Hippocampal formation (tissue), 2 donors: ENCODE measurements at places on chromosomes 1 and 21.

DNA sequence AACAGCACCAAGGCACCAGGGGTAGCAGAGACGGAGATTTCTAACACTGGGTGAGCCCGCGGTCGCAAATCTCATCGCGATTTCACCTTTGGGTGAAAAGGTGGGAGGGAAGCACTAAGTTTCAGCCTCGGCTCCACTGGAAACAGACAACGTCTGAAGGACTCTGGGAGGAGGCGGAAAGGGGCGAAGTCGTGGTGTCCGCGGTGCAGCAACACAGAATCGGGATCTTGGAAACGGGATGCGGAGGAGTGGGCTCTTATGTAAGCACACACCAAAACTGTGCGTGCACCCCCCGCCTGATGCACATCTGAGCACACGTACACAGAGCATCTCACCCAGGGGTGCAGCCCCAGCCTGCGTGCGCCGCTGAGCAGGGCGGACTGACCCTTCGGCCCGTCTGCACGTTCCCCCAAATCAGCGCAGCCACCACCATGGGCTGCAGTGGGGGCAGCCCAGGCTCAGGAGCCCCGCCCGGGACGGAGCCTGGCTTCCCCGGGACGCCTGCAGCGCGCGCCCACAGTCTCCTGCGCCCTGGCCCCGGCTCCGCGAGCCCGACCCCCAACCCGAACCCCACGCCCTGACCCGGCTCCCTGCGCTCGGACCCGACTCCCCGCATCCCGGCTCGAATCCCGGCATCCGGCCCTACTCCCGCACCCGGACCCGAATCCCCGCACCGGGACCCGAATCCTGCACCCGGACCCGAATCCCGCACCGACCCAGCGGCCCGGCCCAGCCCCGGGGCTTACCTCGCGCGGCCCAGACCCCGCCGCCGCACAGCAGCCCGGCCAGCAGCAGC is 670 bp downstream of the CLSTN1 start:
- DNase-seq: no peak

DNA sequence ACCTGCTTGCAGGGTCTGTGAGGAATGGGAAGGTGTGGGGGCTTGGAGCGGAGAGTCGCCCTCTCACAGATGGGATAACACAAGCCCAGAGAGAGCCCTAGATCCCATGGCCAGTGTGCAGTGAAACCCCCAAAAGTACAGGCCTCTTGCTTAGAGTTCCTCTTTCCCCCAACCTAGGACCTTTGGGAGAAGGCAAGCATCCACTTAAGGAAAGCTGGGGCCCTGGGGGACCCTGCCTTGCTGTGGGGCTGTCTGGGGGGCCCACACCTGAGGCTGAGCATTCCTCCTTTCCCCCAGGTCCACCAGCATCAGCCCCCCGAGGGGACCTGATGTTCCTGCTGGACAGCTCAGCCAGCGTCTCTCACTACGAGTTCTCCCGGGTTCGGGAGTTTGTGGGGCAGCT is 1.1 kb downstream of the VWA1 start:
- DNase-seq: no peak

- DNase-seq: no peak
These were observed 31.8 kb upstream of the ENO1 start for GRCh38 chr1:8910331-8910730.

- DNase-seq: no peak
These were observed 52.4 kb downstream of the UBR4 start for GRCh38 chr1:19157653-19158052.

DNA sequence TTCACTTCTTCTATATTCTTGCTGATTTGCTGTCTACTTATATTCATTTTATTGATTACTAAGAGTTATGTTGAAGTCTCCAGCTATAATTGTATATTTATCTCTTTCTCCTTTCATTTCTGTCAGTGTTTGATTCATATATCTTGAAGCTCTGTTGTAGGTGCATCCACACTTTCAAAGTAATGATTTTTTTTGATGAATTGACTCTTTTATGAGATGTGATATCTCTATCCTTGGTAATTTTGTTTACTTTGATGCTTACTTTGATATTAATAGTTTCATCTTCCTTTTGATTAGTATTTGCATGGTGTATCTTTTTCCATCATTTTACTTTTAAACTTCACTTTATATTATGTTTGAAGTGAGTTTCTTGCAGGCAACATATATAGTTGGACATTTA is 110.8 kb downstream of the XPR1 start:
- DNase-seq: no peak

- DNase-seq: no peak
These were observed 16.1 kb downstream of the PHLDA3 start for GRCh38 chr1:201452866-201453265.

- no peak for DNase-seq
These were observed 15.5 kb downstream of the SAMSN1 start for GRCh38 chr21:14530592-14530991.

DNA sequence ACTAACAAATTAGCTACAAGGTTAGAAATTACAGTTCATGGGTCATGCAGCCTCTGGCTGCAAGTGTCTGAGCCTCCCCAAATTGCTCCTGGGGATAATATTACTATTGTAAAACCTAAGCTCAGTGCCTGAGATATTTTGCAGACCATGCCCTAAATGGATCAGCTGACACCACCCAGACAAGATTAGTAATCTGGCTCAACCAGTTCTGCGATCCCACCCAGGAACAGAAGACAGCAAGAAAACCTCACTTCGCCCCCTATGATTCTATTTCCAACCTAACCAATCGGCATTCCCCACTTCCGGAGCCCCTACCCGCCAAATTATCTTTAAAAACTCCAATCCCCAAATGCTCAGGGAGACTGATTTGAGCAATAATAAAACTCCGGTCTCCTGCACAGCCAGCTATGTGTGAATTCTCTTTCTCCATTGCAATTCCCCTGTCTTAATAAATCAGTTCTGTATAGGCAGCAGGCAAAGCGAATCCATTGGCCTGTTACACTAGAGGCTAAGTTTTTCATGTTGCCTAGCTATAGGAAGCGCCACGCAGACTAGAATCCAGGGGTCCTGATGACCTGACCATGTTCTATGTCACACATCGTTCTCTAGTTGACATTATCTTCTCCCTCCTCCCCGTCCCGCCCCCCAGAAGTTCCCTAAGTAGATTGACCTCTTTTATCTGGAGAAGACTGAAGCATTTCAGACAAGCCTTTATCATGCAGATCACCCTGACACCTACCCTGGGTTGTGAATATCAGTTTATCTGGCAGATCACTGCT is 22.4 kb upstream of the ZFYVE9 start:
- no peak for DNase-seq

- DNase-seq: no peak
These were observed 10.7 kb downstream of the RIPK4 start for GRCh38 chr21:41755934-41756773.

DNA sequence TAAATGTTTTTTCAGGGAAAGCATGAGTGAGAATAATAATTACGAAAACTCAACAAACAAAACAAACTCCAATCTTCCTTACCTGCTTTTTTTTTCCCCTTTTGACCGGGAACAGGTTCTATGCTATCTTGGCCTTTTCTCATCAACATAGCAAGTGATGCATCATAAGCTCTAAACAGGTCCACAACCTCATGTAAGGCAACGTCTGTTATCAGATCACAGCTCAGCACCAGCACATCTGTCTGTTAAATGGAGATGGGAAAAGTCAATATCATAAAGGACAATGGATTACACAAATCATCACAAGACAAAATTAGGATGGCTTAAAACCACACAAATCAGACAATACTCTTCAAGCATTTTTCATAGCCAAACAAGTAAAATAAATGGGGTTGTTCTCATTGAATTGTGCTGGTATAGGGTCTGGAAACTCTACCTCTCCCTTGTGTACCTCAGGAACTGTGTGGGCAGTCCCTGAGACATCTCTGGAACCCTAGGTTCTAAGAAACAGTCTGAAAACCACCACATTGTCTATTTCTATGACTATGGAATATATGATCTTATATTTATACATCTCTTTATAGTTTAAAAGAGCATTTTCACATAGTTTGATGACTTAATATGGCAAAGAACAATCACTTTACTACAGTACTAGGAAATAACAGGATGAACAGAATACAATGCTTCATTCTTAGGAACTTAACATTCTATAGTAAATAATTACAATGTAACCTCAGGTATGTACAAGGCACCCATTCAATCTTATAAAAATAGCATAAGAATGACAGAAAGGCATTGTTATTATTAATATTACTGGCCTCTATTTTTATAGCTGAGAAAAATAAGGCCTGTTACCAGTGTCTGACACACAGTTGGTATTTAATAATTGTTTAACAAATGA is 44.7 kb downstream of the EIF2B3 start:
- DNase-seq: no peak

GRCh38 chr1:220967911-220968310 is 88.7 kb downstream of the HLX start:
- no peak for DNase-seq

GRCh38 chr1:119781434-119782210 is 12.9 kb upstream of the HMGCS2 start:
- no peak for DNase-seq

DNA sequence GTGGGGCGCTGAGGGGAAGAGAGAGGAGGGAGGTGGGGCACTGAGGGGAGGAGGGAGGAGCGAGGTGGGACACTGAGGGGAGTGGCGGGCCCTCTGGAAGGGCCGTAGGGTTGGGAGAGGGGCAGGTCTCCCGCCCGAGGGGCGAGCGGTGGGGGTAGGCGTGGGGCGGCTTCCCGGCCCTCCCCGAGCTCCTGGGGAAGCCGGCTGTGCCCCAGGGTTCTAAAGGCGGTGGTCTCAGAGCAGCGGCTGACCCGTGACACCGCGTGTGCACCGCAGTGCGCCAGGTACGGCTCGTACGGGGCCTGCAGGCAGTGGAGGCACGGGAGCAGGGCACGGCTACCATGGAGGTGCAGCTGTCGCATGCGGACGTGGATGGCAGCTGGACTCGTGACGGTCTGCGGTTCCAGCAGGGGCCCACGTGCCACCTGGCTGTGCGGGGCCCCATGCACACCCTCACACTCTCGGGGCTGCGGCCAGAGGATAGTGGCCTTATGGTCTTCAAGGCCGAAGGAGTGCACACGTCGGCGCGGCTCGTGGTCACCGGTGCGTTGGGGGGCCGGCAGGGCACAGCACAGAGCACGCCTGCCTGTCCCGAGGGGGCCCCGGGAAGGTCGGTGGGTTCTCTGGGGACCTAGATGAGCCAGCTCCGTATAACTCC is 68.5 kb downstream of the OBSCN start:
- no peak for DNase-seq

DNA sequence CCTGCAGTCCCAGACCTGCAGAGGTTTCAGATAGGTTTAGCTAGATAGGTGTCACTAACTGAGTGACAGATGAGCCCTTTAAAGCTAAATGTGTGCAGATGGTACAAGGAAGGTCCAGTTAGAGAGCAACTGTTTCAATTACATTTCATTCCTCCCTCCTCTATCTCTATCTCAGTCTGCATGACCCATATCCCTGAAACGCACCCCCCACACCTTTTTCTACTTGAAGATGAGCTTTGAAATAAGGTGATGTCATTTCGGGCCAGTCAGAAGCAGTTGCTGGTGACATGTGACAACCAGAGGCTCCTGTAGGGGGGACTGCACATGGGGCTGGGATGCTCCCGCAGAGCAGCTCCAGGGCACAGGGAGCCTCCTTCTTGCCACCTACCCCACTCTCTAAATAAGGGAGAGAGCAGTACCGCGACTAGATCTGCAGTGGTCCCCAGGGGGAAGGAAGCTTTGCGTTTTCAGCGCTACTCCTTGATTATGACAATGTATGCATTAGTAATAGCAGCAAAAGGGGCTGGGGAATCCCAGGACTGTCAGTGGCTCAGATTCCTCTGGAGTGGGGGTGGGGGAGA is 4.3 kb downstream of the ATP8B2 start:
- DNase-seq: no peak

DNA sequence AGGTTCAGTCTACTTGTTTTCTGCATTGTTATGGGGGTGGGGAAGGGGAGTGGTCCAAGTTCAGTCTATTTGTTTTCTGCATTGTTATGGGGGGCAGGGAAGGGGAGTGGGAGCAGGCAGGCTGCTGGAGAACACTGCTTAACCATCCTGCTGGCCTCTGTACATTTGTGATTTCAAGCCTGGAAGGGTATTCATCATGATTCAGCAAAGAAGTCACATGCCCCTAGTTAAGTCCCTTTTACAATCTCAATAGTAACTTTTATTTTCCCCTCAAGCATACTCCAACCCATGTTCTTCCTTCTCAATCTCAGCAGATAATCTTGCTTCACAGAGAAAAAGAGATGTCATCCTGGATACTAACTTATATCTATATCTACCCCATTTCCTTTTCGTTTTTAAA is 7.9 kb downstream of the LYST start:
- no peak for DNase-seq

GRCh38 chr1:181658581-181658980 is 175.3 kb downstream of the CACNA1E start:
- DNase-seq: no peak

- no peak for DNase-seq
These were observed 78.5 kb downstream of the ITPKB start for GRCh38 chr1:226660410-226661182.

GRCh38 chr1:220533504-220534109 is 5.7 kb downstream of the MARK1 start:
- no peak for DNase-seq

GRCh38 chr1:182111496-182111895 is 50.0 kb upstream of the ZNF648 start:
- no peak for DNase-seq

DNA sequence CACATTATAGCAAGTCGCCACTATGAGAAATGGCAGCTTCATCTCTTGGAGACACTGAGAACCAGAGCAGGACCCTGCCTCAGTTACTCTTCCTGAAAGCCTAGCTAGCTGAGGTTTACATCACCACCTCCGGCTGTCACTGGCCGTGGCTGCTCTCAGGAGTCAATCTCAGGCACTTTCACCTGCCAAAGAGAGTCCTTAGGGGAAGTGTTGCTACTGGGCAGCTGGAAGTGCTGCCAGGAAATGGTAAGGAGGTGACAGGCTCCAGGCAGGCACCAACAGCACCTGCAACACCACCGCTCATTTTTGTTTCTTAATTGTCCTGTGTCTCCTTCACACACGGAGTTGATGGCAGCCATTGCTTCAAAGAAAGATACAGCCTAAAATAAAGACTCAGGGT is 92.5 kb downstream of the DSCAM start:
- DNase-seq: no peak

DNA sequence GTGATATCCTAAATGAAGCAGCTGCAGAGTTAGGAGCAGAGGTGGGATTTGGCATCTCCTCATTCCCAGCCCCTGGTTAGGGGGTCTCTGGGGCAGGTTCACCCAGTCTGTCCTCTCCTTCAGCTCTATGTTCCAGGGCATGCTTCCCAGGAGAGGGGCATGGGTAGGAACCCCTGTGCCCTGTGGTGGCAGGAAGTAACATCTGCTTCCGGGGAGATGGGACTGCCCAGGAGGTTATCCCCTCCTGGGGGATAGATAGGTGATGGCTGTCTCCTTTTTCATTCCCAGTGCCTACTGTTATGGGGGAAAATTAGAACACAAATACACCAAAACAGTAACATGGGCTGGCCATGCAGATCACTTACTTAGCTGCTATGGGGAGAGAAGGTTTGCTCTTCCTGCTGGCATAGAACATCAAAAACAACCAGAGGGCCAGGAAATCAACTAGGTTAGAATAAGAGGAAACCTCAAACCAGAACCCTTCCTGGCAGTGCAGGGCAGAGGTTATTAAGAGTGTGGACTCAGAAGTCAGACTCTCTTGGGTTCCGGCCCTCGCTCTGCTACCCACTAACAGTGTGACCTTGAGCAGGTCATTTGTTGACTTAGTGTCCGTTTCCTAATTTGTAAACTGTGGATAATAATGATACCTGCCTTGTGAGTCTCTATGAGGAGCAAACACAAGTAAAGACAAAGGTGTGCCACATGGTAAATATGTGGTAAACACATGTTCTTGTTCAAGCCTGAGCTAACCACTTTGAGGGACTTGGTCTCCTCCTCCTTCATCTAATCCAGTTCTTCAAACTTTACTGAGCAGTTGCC is 157.8 kb upstream of the JUN start:
- no peak for DNase-seq

GRCh38 chr1:53038566-53038965 is 23.4 kb upstream of the PODN start:
- no peak for DNase-seq
